ENCODE measurements at places on chromosomes 2 and 18. TPM values are rescaled to one million over a fixed set of nuclear protein-coding genes. Genes with fewer than 3 reads are reported as not detected.

Gene CLHC1
- 10.5 TPM for total RNA-seq

Gene CHPF
- 4.7 TPM for total RNA-seq

Gene RPS27A
- total RNA-seq: 1,833 TPM

Gene ESCO1
- total RNA-seq: 18.2 TPM

Gene AQP4
- not detected for total RNA-seq

Gene RNF152
- total RNA-seq: 0.02 TPM

Gene ADI1
- 20.5 TPM for total RNA-seq

Gene FSHR
- not detected for total RNA-seq

Gene RAPH1
- 0.11 TPM for total RNA-seq

Gene ZDBF2
- total RNA-seq: 8.0 TPM

GRCh38 chr18:57397440-57398132 lies 37.6 kb upstream of the ONECUT2 start:
- DNase-seq: no peak
- peaks cover 7% of the 10 kb centered on the region for H3K27me3 ChIP-seq
- no peaks in the 10 kb centered on the region for H3K4me1 ChIP-seq
- no peak overlapping the region for H3K4me3 ChIP-seq

- H3K27me3 ChIP-seq: peaks cover 17% of the 10 kb centered on the region
- DNase-seq: no peak
- no peaks in the 10 kb centered on the region for H3K36me3 ChIP-seq
- no peak overlapping the region for H3K4me3 ChIP-seq
- H3K4me1 ChIP-seq: no peaks in the 10 kb centered on the region
These were observed 41.6 kb downstream of the EEF1B2 start for GRCh38 chr2:206201075-206201848.

DNA sequence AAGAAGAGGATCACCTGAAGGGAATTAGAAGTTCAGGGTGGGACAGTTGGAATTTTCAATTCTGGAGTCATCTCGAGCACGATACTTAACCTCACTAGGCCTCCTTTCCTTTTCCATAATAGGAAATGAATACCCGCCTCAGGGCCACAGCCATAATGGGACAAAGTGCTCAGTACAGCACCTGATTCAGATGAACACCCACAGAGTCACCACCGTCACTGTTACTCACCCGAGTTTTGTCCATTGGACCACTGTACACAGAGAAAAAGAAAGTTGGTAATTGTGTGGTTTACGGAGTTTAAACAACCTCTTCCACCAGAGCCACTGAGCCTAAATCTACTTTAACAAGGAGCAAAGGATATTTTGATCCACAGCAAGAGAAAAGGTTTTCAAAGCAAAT lies 122.0 kb upstream of the NDUFV2 start:
- no peak for DNase-seq
- peaks cover 22% of the 10 kb centered on the region for H3K4me1 ChIP-seq
- H3K27me3 ChIP-seq: no peaks in the 10 kb centered on the region
- H3K4me3 ChIP-seq: no peak overlapping the region

- H3K4me3 ChIP-seq: no peak overlapping the region
- H3K27me3 ChIP-seq: peaks cover 20% of the 10 kb centered on the region
- H3K27ac ChIP-seq: no peak overlapping the region
- no peaks in the 10 kb centered on the region for H3K4me1 ChIP-seq
- DNase-seq: no peak
These were observed 97.4 kb downstream of the RHOB start for GRCh38 chr2:20544153-20544747.

GRCh38 chr2:84160453-84160852 lies 298.6 kb downstream of the SUCLG1 start:
- H3K27me3 ChIP-seq: no peaks in the 10 kb centered on the region
- H3K4me1 ChIP-seq: no peaks in the 10 kb centered on the region
- H3K36me3 ChIP-seq: no peaks in the 10 kb centered on the region
- DNase-seq: no peak
- H3K4me3 ChIP-seq: no peak overlapping the region
- no peak overlapping the region for H3K27ac ChIP-seq

- H3K27ac ChIP-seq: no peak overlapping the region
- peaks cover 38% of the 10 kb centered on the region for H3K36me3 ChIP-seq
- no peak overlapping the region for H3K4me3 ChIP-seq
- H3K27me3 ChIP-seq: no peaks in the 10 kb centered on the region
- no peak for DNase-seq
- H3K4me1 ChIP-seq: peaks cover 15% of the 10 kb centered on the region
These were observed 244.3 kb downstream of the BABAM2 start for GRCh38 chr2:28134857-28135256.

DNA sequence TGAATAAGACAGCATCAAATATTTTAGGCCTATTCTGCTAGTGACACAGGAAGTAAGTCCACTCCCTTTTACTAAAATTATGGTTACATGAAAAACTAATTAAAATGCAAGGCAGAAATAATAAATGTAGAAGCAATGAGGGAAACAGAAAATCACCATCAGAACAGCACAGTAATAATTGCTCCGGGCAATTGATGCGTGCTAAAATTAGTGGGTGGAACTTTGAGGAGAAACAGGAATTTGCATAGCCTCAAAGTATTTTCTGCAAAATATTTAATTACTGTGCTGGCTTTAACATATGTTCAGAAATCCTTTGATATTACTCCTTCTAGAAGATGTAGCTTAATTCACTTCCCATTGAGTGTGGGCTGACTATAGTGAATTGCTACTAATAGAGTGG lies 654.3 kb upstream of the RAB6C start:
- H3K36me3 ChIP-seq: no peaks in the 10 kb centered on the region
- H3K27ac ChIP-seq: no peak overlapping the region
- no peaks in the 10 kb centered on the region for H3K4me1 ChIP-seq
- no peaks in the 10 kb centered on the region for H3K27me3 ChIP-seq
- DNase-seq: no peak

DNA sequence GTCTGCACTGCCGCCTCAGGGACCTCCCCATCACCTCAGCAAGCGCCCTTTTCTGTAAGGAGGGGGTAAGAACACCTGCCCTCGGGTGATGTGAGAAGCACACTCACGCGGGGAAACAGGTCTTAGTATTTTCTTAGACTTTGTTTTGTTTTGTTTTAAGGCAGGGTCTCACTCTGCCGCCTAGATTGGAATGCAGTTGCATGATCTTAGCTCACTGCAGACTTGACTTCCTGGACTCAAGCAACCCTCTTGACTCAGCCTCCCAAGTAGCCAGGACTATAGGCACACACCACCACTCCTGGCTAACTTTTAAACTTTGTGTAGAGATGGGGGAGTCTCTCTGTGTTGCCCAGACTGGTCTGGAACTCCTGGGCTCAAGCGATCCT lies 37.1 kb downstream of the RAMP1 start:
- no peak overlapping the region for H3K27ac ChIP-seq
- H3K27me3 ChIP-seq: no peaks in the 10 kb centered on the region
- H3K4me1 ChIP-seq: peaks cover 48% of the 10 kb centered on the region
- no peak for DNase-seq
- H3K4me3 ChIP-seq: no peak overlapping the region

DNA sequence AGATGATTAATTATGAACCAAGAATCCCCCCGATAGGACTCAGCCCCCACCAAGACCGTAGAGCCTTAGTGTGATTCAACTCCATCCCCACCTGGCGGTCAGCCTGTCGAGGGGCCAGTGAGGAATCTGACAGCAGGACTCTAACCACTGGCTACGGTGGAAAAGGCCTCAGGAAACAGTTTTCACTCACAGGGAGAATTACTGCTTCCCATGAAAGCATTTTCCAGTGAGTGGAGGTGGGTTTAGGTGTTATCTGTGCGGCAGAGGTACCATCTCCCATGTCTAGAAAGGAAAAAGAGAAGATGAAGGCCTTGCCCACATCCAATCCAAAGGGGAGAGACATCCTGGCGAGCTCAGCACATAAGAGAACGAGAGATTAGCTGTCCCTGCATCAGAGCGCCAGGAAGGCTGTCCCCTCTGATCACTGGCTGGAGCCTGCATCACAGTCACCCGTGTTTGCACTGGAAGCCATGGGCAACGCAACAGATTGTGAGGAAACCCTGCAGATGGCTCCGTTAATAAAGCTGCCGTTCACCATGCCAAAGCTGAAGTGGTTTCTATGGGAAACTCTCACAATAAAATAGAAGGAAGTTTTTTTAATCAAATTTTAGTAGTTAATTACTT lies 22.3 kb downstream of the COX7A2L start:
- no peak for DNase-seq
- H3K4me1 ChIP-seq: peaks cover 7% of the 10 kb centered on the region
- no peak overlapping the region for H3K4me3 ChIP-seq
- peaks cover 69% of the 10 kb centered on the region for H3K36me3 ChIP-seq
- no peaks in the 10 kb centered on the region for H3K27me3 ChIP-seq

GRCh38 chr18:12998332-12999060 lies 7.3 kb downstream of the CEP192 start:
- no peak overlapping the region for H3K27ac ChIP-seq
- H3K27me3 ChIP-seq: no peaks in the 10 kb centered on the region
- no peak for DNase-seq
- H3K4me1 ChIP-seq: peaks cover 10% of the 10 kb centered on the region
- peaks cover 15% of the 10 kb centered on the region for H3K36me3 ChIP-seq

DNA sequence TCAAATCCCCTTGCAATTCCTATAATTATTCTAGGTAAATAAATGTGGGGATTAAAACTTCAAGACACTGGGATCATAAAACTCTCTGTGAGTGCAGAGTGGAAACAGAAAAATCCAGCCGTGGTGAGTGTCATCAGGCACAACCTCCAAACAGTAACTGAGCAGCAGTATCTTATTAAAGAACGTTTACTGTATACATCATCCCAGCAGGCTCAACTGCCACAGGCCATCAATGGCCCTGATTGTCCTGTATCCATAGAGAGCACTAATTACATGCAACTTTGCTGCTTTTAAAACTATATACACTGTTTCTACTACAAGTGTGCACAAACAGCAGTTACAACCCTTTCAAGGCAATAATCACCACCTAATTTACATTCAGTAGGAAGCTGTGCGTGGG lies 23.9 kb downstream of the GAREM1 start:
- no peaks in the 10 kb centered on the region for H3K4me1 ChIP-seq
- H3K36me3 ChIP-seq: no peaks in the 10 kb centered on the region
- no peak for DNase-seq
- H3K27me3 ChIP-seq: peaks cover 2% of the 10 kb centered on the region

DNA sequence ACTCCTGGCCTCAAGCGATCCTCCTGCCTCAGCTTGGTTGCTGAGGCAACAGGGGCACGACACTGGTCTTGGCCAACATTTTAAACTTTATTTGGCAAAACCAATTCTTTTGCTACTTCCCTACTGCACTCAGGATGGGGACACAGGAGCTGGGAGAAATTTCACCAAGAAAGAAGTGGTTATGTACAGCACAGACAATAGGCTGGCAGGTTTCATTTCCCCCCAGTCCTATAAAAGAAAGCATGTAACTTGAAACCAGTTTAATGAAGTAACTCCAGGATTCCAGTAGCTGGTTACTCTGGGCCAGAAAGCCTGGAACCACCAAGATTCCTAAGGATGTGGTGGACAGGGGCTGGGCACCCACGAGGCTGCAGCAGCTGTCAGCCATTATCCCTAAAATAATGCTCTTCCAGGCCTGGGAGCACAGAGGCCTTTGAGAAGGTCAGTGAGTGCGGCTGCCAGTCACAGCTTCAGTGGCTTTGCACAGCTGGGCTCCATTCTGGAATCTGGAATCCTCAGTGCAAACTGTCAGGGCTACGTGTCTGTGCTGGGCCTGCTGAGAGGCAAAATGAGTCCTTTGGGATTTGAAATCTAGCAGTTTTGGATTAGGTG lies 142.3 kb upstream of the ITGA6 start:
- peaks cover 9% of the 10 kb centered on the region for H3K4me1 ChIP-seq
- no peak for DNase-seq
- H3K36me3 ChIP-seq: no peaks in the 10 kb centered on the region
- no peak overlapping the region for H3K27ac ChIP-seq
- H3K27me3 ChIP-seq: no peaks in the 10 kb centered on the region

GRCh38 chr2:48545244-48545643 lies 15.3 kb downstream of the STON1 start:
- no peaks in the 10 kb centered on the region for H3K4me1 ChIP-seq
- DNase-seq: no peak
- H3K27ac ChIP-seq: no peak overlapping the region

- peaks cover 24% of the 10 kb centered on the region for H3K27me3 ChIP-seq
- H3K27ac ChIP-seq: no peak overlapping the region
- H3K4me3 ChIP-seq: no peak overlapping the region
- no peak for DNase-seq
- H3K4me1 ChIP-seq: no peaks in the 10 kb centered on the region
These were observed 7.3 kb upstream of the VAPA start for GRCh38 chr18:9906481-9906880.

GRCh38 chr2:208118918-208119317 lies 5.4 kb downstream of the CRYGD start:
- peaks cover 6% of the 10 kb centered on the region for H3K27me3 ChIP-seq
- no peak overlapping the region for H3K4me3 ChIP-seq
- no peaks in the 10 kb centered on the region for H3K36me3 ChIP-seq
- peaks cover 3% of the 10 kb centered on the region for H3K4me1 ChIP-seq
- no peak for DNase-seq
- no peak overlapping the region for H3K27ac ChIP-seq

GRCh38 chr18:21826641-21827302 lies 86.2 kb downstream of the MIB1 start:
- H3K27ac ChIP-seq: no peak overlapping the region
- no peak for DNase-seq

DNA sequence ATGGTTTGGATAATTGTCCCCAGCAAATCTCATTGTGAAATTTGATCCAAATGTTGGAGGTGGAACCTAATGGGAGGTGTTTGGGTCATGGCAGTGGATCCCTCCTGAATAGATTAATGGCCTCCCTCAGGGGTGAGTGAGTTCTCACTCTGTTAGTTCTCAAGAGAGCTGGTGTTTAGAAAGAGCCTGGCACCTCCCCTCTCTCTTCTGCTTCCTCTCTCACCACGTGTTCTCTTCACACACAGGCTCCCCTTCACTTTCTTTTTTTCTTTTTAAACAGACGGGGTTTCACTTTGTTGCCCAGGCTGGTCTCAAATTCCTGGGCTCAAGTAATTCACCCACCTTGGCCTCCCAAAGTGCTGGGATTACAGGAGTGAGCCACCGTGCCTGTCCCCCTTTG lies 111.6 kb upstream of the LTBP1 start:
- no peaks in the 10 kb centered on the region for H3K36me3 ChIP-seq
- H3K27me3 ChIP-seq: no peaks in the 10 kb centered on the region
- no peak for DNase-seq
- peaks cover 26% of the 10 kb centered on the region for H3K4me1 ChIP-seq
- H3K27ac ChIP-seq: no peak overlapping the region

DNA sequence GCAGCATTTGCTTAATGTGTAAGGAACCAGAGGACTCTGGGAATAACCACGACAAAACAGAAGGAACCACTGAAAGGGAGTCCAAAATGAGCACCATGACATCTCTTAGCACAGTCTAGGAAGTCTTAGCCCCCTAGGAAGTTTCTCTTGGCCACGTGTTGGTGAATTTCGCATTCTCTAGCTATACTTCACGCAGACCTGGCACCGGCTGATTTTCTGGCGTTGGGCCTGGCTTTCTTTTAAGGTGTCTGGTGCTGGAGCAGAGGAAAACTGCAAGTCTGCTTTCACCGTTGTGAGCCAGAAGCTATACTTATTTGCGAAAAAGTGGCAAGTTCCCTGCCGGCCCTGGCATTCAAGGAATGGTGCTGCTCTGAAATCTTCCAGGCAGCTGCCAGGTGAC lies 156.9 kb downstream of the COL4A4 start:
- no peak for DNase-seq
- peaks cover 30% of the 10 kb centered on the region for H3K36me3 ChIP-seq
- H3K27me3 ChIP-seq: no peaks in the 10 kb centered on the region
- H3K4me1 ChIP-seq: no peaks in the 10 kb centered on the region
- no peak overlapping the region for H3K27ac ChIP-seq
- H3K4me3 ChIP-seq: no peak overlapping the region

GRCh38 chr2:233453111-233453915 lies 99.0 kb downstream of the DGKD start:
- DNase-seq: no peak
- no peak overlapping the region for H3K27ac ChIP-seq
- no peak overlapping the region for H3K4me3 ChIP-seq
- peaks cover 97% of the 10 kb centered on the region for H3K36me3 ChIP-seq
